ENCODE measurements at places on chromosomes 11 and 22. TPM values are rescaled to one million over a fixed set of nuclear protein-coding genes. Genes with fewer than 3 reads are reported as not detected.
A peak's percentile ranks its signal among the peaks of the same experiment; 100 is the strongest.

GRCh38 chr22:24695060-24695459, 79.5 kb downstream of the PIWIL3 start:
- H3K27me3 ChIP-seq, result no peaks in the 10 kb centered on the region
- no peak overlapping the region for H3K4me3 ChIP-seq
- no peak overlapping the region for H3K27ac ChIP-seq
- H3K4me1 ChIP-seq, result peaks cover 33% of the 10 kb centered on the region
- no peak for DNase-seq

- H3K4me1 ChIP-seq, result peaks cover 24% of the 10 kb centered on the region
- H3K4me3 ChIP-seq, result no peak overlapping the region
- no peaks in the 10 kb centered on the region for H3K27me3 ChIP-seq
Measured at GRCh38 chr11:47889714-47890441, 41.7 kb upstream of the NUP160 start.

- no peaks in the 10 kb centered on the region for H3K27me3 ChIP-seq
- DNase-seq, result no peak
- H3K27ac ChIP-seq, result no peak overlapping the region
- H3K4me3 ChIP-seq, result no peak overlapping the region
- no peaks in the 10 kb centered on the region for H3K4me1 ChIP-seq
Measured at GRCh38 chr11:9681583-9682372, 17.9 kb downstream of the SWAP70 start.

DNA sequence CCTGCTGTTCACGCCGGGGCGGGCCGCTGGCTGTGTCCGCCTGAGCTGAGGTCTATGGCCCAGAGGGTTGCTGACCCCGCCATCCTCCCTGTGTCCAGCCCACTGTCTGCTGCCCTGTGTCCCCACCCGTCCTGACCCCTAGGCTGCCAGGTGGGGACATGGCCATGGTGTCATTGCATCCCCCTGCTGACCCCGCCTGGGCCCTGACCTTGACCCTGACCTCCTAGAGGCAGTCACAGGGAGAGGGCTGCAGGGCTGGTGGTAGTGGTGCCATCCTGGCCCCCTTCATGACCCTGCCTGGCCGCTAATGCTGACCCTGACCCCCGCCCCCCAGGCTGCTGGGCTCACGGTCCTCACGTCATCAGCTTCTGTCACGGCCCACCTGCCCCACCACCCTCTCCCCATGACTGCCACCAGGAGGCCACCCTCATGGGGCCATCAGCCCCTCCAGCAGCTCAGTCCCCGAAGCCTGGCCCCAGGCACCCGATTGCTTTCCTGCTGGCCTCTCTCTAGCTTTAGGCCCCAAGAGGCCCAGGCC, 285.9 kb downstream of the BRD1 start:
- H3K4me3 ChIP-seq, result no peak overlapping the region
- no peaks in the 10 kb centered on the region for H3K27me3 ChIP-seq
- H3K4me1 ChIP-seq, result no peaks in the 10 kb centered on the region
- no peaks in the 10 kb centered on the region for H3K36me3 ChIP-seq
- DNase-seq, result no peak

GRCh38 chr11:109734566-109734965, 312.6 kb downstream of the C11orf87 start:
- no peak for DNase-seq
- H3K27me3 ChIP-seq, result no peaks in the 10 kb centered on the region
- H3K4me3 ChIP-seq, result no peak overlapping the region
- H3K27ac ChIP-seq, result no peak overlapping the region
- H3K36me3 ChIP-seq, result no peaks in the 10 kb centered on the region
- H3K4me1 ChIP-seq, result no peaks in the 10 kb centered on the region

GRCh38 chr22:49447837-49448236, 379.8 kb downstream of the BRD1 start:
- no peaks in the 10 kb centered on the region for H3K36me3 ChIP-seq
- H3K4me1 ChIP-seq, result no peaks in the 10 kb centered on the region
- H3K4me3 ChIP-seq, result no peak overlapping the region
- H3K27ac ChIP-seq, result no peak overlapping the region

GRCh38 chr11:17267576-17267975, 9.0 kb upstream of the NUCB2 start:
- H3K27ac ChIP-seq, result no peak overlapping the region
- no peak overlapping the region for H3K4me3 ChIP-seq
- H3K36me3 ChIP-seq, result no peaks in the 10 kb centered on the region
- no peaks in the 10 kb centered on the region for H3K27me3 ChIP-seq

DNA sequence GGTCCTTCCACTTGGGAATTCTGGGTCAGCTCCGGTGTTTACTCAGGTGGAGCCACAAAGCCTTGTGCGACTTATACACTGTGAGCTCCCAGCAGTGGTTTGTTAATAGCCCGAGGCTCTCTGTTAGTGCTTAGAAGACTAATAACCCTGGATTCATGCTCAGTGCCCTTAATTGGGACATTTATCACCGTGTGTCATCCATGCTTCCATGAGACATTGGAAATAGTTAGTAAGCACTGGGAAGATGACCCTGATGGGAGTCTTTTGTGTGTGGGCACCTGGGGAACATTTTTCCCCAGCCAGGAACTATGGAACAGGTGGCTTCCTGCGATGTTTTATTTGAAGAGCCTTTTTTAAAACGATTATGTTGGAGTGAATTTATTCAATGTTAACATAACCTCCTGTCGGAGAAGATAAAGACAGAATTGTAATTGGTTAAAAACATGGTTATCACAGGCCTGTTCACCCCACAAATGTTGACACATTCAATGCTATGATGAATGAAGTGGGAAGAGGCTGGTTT, 188.9 kb downstream of the MYO18B start:
- H3K27me3 ChIP-seq, result no peaks in the 10 kb centered on the region
- H3K36me3 ChIP-seq, result no peaks in the 10 kb centered on the region
- H3K27ac ChIP-seq, result no peak overlapping the region
- H3K4me3 ChIP-seq, result no peak overlapping the region
- no peak for DNase-seq

GRCh38 chr11:84969103-84969502, 658.0 kb downstream of the DLG2 start:
- no peak overlapping the region for H3K27ac ChIP-seq
- no peak overlapping the region for H3K4me3 ChIP-seq
- H3K4me1 ChIP-seq, result no peaks in the 10 kb centered on the region

- H3K4me3 ChIP-seq, result no peak overlapping the region
- no peaks in the 10 kb centered on the region for H3K36me3 ChIP-seq
- no peaks in the 10 kb centered on the region for H3K27me3 ChIP-seq
- no peak overlapping the region for H3K27ac ChIP-seq
Measured at GRCh38 chr11:130025371-130025770, 22.7 kb upstream of the PRDM10 start.

DNA sequence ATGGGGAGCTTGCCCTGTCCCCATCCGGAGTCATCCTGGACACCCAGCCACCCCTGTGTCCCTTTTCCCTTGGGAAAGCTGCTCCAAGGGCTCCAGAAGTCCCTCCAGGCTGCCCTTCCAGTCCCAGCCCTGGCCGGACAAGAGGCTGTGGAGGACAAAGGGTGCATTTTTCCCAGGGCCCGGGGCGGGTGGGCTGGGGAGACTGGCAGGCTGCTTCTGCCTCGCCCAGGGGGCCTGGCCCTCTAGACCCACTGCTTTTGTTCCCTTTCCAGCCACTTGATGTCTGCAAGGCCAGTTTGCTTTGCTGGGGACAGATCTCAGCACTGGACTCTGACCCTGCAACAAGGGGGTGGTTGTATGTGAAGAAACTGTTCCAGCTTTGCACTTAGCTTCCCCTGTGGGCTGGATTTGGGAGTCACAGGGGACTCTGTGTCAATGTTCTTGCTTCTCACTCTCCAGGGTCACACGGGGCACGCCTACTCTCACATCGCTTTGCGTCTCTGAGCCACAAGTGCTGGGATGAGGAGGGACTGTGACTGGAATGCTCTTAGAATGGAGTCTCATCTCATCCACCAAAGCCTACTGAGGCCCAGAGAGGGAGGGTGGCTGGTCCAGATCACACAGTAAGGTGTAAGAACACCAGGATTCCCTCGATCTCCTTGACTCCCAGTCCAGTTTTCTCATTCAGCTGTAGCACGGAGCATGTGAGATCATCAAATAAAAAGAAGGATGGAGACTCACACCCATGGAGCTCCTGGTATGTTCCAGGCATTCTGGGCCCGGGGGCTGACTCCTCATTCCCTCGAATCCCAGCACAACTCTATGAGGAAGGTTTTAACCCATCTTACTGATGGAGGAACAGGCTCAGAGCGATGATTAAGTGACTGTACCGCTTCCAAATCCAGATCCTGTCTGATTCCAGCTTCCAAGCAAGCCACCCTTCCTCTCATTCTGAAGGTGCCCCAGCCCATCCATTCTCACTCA, 59.9 kb downstream of the FBXO7 start:
- no peaks in the 10 kb centered on the region for H3K27me3 ChIP-seq
- H3K27ac ChIP-seq, result peak overlapping the region; percentile 73
- H3K4me3 ChIP-seq, result no peak overlapping the region
- DNase-seq, result no peak
- H3K4me1 ChIP-seq, result peaks cover 41% of the 10 kb centered on the region
- no peaks in the 10 kb centered on the region for H3K36me3 ChIP-seq

- no peak for DNase-seq
- H3K36me3 ChIP-seq, result no peaks in the 10 kb centered on the region
- H3K4me3 ChIP-seq, result no peak overlapping the region
- no peaks in the 10 kb centered on the region for H3K27me3 ChIP-seq
Measured at GRCh38 chr22:17347724-17348123, 21.5 kb upstream of the CECR2 start.

DNA sequence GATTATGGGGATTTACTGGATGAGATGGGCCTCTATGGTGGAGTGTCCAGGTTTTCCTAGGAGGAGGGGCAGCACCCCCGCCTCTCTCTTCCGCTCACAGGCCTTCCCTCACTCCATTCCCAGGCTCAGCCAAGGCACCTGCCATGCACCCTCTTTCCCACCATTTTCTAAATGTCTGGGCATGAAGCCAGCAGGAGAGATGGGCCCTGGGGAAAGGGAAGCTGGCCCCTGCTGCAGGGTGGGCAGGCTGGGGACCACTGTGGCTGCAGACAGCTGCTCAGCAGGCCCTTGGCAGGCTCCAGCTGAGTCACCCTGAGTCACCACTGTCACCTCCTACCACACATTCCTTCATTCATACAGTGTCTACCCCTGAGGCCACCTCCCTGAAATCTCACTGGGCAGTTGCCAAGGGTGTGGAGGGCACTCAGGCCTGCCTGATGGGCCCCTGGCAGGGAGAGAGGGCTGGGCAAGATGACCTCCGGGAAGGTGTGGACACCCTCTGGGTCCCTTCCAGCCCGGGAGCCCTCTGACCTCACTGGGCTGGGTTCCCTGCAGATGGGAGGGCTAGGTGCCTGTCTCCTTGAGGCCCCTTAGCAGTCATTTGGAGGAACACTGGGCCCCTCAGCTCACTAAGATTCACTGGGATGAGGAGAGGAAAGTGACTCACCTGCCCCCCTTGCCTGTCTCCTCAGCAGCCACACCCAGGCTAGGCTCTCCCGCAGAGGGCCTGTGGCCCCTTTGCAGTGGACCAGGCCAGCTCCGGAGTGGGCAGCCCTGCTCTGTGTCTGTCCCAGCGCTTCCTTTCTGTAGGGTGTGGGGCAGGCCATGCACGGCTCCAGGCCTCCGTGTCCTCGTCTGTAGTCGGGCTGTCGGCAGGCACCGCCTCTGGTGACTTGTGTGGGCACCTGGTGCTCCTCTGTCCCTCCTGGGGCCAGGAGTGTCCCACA, 7.8 kb downstream of the MYEOV start:
- no peaks in the 10 kb centered on the region for H3K27me3 ChIP-seq
- peak; percentile 71 for DNase-seq
- no peaks in the 10 kb centered on the region for H3K36me3 ChIP-seq
- H3K27ac ChIP-seq, result no peak overlapping the region

DNA sequence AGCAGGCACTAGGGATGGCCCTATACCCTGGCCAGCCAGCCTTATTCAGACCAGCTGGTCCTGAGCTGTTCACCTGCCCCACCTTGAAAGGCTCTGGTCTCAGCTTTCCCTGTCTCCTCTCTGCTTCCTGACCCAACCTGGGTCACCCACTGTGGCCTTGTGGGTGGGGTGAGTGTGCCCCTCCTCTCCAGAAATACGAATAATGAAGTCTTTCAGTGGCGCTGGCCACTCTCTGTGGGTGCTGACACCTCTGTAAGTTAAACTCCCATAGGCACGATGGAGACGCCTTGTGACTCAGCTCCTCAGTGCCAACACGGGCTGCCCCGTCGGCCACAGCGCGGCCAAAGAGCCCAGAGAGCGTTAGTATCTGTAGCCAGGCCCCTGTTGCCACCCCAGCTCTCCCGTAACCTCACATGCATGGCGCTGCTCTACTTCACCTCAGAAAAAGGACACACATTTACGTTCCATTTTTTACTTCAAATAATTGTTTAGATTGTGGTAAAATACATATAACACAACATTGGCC, 74.6 kb upstream of the SEPTIN5 start:
- no peak for DNase-seq
- H3K27me3 ChIP-seq, result no peaks in the 10 kb centered on the region
- no peak overlapping the region for H3K27ac ChIP-seq

DNA sequence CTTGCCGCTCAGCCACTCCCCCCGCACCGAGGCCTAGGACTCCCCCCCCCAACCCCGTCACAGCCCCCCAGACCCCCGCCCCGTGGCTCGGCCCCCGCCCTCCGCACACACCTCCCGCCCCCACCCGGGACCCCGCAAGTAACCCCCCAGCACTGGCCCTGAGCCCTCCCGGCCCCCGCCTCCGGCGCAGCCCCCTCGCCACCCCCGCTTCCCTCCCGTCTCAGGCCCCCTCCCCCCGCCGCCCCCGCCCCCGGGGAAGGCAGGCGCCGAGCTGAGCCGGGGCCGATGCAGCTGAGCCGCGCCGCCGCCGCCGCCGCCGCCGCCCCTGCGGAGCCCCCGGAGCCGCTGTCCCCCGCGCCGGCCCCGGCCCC, 1.5 kb downstream of the SHANK3 start:
- H3K27ac ChIP-seq, result peak overlapping the region; percentile 36
- no peak overlapping the region for H3K4me3 ChIP-seq
- no peak for DNase-seq

DNA sequence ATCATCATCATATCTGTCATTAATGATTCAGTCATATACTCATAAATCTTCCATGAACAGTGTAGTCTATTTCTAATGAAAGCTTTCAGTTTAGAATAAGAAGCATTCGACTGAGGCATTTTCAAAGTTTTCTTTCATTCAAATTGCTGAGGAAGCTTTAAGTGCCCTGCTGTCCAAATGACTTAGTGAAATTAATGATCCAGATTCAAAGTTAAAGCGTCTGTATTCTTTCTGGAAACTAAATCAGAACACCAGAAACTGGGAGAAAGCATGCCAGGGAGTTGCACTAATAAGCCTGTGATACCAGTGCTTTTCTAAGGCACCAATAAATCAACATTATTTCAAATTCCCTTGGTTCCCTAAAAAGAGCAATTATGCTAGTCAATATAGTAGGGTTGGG, 367.8 kb upstream of the ANO5 start:
- no peaks in the 10 kb centered on the region for H3K4me1 ChIP-seq
- no peak for DNase-seq
- no peaks in the 10 kb centered on the region for H3K27me3 ChIP-seq
- H3K36me3 ChIP-seq, result no peaks in the 10 kb centered on the region
- no peak overlapping the region for H3K27ac ChIP-seq

GRCh38 chr11:4991060-4991459, 3.6 kb upstream of the OR51L1 start:
- no peak overlapping the region for H3K27ac ChIP-seq
- H3K4me3 ChIP-seq, result no peak overlapping the region
- H3K4me1 ChIP-seq, result no peaks in the 10 kb centered on the region

GRCh38 chr11:123183391-123184099, 11.5 kb downstream of the CLMP start:
- DNase-seq, result no peak
- no peaks in the 10 kb centered on the region for H3K27me3 ChIP-seq
- no peaks in the 10 kb centered on the region for H3K36me3 ChIP-seq
- H3K27ac ChIP-seq, result no peak overlapping the region
- H3K4me3 ChIP-seq, result no peak overlapping the region

GNAZ gene
- total RNA-seq, result 8.2 TPM

LINC01488 gene
- not detected for total RNA-seq

YPEL1 gene
- 4.6 TPM for total RNA-seq

LMO2 gene
- 51.5 TPM for total RNA-seq
